CD4-positive, alpha-beta T cell treated with Interleukin-15 for 4 hours (primary cell): ENCODE measurements at places on chromosomes 5 and 9.

GRCh38 chr5:116084287-116084691, 536 bp upstream of the COMMD10 start:
- DNase-seq: peak; percentile 17

- no peak for DNase-seq
Observed at GRCh38 chr5:172648755-172649154, 7.7 kb downstream of the NEURL1B start.

GRCh38 chr5:125487231-125487630, 740.8 kb upstream of the ZNF608 start:
- DNase-seq: no peak

DNA sequence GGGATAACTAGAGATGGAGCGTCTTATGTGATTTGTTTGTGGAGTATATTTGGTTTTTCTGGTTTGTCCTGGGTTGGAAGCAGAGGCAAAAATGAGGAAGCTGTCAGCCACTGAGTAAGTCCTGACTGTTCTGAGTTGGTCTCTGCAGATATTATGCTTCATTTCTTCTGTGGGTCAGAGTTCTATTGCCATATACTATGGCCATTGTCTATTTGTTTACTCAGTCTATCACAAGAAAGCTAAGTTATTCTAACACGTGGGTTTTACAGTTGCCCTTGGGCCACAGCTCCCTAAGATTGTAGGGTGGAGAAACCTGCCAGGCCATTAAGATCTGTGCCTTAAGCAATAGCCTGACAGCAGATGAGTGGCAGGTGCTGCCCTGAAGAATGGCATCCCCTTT, 3.0 kb upstream of the CTSV start:
- DNase-seq: no peak

DNA sequence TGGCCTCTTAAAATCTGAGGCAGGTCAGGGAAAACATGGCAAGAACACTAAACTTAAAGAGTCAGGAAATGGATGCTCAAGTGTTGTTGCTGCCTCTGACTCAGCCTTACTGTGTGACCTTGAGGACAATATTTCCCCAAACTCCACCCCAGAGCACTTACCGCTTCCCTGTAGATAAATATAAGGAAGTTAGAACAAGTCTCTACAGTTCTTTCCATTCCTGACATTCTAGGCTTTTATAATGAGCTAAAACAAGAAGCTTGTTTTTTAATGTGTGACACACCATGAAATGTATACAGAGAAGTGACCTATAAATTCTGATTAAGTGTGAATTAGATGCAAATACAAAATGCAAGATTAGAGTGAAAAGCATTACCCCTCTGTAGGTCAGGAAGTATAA, 129.3 kb downstream of the GRIA1 start:
- DNase-seq: no peak

- DNase-seq: no peak
Observed at GRCh38 chr9:96523374-96523773, 73.4 kb downstream of the HABP4 start.

- DNase-seq: no peak
Observed at GRCh38 chr5:90293931-90294330, 115.6 kb downstream of the CETN3 start.

DNA sequence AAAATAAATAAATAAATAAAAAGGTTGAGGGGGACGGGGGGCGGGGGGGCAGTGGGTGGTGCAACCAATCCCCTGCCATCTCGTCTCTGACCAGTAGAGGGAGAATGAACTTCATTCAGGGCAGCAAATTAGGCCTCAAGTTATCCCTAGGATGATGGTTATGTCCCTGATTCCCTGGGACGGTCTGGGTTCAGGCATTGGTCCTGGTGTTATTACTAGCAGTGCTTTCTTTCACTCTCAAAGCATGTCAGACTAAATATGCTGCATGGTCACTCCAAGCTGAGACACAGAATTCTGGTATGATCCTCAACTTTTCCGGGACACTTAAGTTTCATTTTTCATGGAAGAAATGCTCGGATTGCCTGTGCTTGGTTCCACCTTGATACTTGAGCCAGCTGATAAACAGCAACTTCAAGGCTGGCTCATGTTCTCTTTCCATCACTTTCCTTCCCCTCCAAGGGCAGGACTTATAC, 59.4 kb downstream of the DAP start:
- peak; percentile 18 for DNase-seq

DNA sequence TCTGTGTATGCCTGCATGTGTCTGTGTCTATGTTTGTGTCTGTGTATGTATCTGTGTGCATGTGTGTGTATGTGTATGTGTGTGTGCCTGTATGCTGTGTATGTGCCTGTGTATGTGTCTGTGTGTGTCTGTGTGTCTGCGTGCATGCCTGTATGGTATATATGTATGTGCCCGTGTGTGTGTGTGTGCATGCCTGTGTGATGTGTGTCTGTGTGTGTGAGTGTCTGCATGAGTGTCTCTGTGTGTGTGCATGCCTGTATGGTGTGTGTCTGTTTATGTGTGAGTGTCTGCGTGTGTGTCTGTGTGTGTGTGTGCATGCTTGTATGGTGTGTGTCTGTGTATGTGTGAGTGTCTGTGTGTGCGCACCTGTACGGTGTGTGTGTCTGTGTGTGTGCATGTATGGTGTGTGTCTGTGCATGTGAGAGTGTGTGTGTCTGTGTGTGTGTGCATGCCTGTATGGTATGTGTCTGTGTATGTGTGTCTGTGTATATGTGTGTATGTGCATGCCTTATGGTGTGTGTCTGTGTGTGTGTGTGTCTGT, 137.1 kb upstream of the IRX2 start:
- no peak for DNase-seq

DNA sequence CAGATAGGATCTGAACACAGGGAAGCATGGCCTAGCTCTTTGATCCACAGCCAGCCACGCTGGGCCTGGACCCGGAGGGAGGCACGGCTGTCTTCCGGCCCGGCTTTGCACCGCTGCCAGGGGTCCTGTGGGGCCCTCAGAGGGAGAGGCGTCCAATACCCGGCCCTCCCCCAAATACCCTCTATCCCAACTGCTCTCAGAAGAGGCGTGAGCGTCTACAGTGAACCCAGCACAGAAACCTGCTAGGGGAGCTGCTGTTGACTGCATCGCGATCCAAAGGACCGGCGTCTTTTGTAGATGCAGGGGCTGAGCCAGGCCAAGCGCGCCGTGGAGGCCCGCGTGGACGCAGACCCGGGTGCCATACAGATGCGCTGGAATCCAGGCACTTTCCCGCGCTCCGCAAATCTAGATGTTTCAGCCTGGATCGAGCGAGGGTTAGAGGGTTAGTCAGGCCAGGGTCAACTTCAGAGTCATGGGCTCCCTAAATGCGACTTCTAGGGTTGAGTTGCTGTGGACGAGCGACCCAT, 1.1 kb upstream of the TCF7 start:
- no peak for DNase-seq

GRCh38 chr5:32223972-32224609, 50.0 kb upstream of the GOLPH3 start:
- DNase-seq: no peak

GRCh38 chr5:170390472-170390871, 1.3 kb upstream of the KCNMB1 start:
- DNase-seq: no peak

GRCh38 chr5:134046801-134047686, 42.3 kb upstream of the VDAC1 start:
- DNase-seq: no peak

GRCh38 chr5:160675988-160676387, 176.0 kb downstream of the ATP10B start:
- DNase-seq: no peak

DNA sequence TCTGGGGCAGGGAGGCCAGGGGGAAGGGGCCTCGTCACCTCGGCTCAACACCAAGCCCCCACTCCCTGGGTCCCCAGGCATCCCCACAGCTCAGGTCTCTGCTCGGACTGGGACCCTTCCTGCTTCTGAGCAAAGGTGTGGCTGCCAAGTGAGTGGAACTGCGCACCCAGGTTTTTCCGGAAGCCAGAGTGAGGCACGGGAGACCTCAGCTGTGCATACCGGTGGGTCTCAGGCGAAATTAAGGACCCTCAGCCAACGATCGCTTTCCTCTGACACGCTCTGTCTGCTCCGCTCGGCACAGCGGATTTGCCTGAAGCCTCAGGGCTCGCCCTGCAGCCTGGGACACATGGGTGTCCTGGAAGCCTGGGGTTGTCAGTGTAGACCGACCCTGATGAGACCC, 41.0 kb upstream of the IRX4 start:
- no peak for DNase-seq

DNA sequence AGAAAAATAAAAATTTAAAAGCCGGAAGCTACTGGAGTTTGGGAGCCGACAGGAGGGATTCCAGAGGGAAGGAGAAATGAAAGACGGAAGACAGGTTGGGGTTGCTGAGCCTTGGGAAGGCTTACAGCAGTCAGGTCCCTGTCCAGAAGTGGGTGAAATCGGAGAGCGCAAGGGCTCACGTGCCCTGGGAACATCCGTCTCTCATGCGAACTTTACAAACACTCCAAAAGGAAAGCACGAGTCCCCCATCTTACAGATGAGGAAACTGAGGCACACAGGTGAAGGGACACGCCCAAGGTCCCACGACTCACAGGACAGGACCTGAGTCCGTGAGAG, 347 bp upstream of the OLFML2A start:
- no peak for DNase-seq

- no peak for DNase-seq
Observed at GRCh38 chr5:161446655-161447054, 99.9 kb downstream of the GABRB2 start.

DNA sequence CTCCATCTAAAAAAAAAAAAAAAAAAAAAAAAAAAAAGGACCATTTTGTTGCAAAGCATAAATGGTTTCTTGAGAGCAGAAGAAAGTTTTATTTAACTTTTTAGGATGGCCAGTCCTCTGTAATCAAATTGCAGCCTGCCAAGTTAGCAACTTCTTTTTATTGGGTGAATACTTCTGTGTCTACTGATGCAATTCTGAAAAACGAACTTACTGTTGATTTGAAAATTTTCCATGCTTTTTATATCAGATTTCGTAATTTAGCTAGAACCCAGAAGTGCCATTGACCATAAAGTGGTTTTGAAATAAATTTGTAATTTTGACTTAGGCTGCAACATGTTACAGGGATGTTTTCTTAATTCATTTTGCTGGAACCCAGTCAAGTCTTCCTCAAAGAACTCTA, 269.1 kb upstream of the ACTBL2 start:
- DNase-seq: no peak

DNA sequence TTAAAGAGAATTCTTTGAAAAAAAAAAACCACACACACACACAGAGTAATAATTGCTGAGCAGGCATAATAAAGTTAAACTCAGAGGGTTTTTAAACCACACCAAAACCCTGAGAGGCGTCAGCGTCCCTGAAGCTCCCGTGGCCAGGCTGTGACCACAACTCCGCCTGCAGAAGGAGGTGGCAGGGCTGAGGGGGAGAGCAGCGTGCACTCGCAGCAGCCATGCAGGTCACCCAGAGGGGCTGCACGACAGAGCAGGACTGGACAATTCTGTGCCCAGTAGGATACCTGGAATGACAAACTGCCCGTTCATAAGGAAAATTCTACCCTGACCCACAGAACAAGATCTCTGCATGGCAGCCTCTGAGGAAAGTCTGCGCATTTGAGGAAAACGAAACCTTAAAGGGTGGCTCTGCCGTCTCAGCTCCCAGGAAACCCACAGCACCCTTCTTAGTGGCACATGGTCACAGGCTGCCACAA, 44.0 kb downstream of the ROR2 start:
- DNase-seq: peak; percentile 48

DNA sequence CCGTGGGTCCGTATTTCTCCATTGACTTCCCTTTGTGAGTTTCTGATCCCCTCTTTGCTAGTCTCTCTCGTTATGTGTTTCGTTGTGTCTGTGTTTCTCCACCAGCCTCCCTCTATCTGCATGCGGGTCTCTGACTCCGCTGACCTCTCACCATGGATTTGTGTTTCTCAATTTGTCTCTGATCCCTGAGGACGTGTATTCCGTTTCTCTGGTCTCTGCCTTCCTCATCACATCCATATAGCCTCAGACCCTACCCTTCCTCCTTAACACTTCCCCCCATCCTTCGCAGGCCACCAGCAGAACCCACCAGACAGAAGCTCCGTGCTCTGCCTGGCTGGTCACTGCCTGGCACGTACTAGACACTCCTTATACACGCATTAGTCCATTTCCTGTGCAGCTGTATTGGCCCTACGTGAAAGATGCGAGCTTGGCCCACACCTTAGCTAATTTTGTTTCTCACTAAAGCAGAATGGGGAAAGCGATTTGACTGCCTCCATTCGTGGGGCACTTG, 631 bp downstream of the B4GALT7 start:
- DNase-seq: no peak

GRCh38 chr5:37812365-37812764, 27.5 kb downstream of the GDNF start:
- DNase-seq: no peak

GRCh38 chr9:93818827-93819472, 136.2 kb downstream of the BARX1 start:
- DNase-seq: no peak

DNA sequence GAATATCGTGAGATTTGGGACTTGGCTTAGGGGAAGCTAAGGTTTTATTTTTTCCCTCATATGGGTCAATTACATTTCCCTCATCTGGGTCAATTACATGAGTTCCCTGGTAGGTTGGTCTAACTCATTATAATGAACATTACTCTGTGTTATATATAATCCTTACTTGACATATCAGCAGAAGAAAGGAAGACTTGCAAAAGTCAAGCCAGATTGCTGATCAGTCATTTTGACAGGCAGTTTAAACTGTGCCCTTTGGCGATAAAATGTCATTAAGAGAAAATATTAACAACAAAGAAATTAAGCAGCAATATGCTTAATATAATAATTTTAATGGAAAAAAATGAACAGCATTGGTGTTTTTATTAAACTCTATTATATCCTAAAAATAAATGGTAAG, 23.1 kb upstream of the TRPM3 start:
- DNase-seq: no peak

- DNase-seq: no peak
Observed at GRCh38 chr5:14483504-14484157, 98.0 kb upstream of the OTULINL start.

DNA sequence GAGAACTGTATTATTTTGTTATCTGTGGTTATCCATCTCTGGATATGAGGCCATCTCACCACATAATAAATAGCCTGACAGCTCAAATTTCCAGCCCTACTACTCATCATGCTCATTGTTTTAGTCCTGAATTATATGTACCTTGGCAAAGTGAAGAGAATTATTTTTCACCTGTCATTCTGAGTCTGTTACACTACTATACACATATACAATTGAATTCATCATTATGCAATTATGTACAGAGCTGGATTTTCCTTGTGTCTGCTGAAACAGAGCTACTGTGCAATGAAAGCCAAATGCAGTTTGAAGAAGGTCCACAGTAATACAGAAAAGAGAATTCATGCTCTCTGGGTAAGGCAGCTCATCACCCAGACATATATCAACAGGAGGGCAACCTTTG, 28.5 kb downstream of the ESM1 start:
- no peak for DNase-seq

GRCh38 chr9:6818292-6818922, 60.6 kb downstream of the KDM4C start:
- DNase-seq: no peak
